Posterior vena cava (tissue), 2 donors: ENCODE measurements at places on chromosomes 2 and 18.

GRCh38 chr2:86068136-86068588 is 37.5 kb downstream of the POLR1A start:
- peak; percentile 38 for DNase-seq

GRCh38 chr18:24491927-24492834 is 31.7 kb downstream of the HRH4 start:
- DNase-seq: no peak

DNA sequence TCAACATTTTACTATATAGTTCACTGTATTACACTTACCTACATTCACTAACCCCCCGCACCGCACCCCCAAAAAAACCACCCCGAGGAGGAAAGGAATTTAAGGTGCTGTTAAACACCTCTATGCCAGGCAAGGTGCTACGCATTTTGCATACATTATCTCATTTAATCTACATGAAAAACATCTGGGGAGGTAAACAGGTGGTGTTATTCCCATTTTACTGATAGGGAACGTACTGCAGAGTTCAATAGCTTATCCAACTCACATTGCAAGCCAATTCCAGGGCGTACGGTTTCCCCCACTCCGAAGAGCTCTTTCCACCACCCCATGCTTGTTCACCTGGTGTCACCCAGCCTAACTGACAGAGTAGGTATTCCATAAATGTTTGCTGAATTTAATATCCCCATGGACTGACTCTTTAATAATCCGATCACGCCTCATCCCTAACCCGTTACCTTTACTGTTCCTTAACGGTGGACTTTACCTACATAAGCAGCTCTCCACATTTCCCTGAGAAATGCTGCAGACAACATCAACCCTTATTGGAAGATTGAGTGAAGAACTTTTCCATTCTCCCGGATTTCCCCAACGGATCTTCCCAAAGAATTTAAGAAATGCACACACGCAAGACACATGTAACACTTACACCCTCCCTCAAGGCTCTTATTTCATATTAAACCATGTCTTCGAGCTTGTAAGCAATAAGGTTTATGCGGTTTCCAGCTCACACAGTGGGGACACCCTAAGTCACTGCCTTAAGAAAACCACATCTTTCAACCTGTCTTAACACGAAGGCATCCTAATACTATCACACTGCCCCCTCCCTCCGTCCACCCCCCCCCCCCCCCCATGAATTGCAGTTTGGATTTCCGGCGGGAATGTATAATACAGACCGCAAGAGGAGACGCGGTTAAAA is 1.2 kb downstream of the RAPH1 start:
- no peak for DNase-seq

GRCh38 chr2:46167924-46168323 is 129.3 kb upstream of the EPAS1 start:
- no peak for DNase-seq

- DNase-seq: no peak
Observed at GRCh38 chr2:204654669-204655068, 109.4 kb downstream of the PARD3B start.

DNA sequence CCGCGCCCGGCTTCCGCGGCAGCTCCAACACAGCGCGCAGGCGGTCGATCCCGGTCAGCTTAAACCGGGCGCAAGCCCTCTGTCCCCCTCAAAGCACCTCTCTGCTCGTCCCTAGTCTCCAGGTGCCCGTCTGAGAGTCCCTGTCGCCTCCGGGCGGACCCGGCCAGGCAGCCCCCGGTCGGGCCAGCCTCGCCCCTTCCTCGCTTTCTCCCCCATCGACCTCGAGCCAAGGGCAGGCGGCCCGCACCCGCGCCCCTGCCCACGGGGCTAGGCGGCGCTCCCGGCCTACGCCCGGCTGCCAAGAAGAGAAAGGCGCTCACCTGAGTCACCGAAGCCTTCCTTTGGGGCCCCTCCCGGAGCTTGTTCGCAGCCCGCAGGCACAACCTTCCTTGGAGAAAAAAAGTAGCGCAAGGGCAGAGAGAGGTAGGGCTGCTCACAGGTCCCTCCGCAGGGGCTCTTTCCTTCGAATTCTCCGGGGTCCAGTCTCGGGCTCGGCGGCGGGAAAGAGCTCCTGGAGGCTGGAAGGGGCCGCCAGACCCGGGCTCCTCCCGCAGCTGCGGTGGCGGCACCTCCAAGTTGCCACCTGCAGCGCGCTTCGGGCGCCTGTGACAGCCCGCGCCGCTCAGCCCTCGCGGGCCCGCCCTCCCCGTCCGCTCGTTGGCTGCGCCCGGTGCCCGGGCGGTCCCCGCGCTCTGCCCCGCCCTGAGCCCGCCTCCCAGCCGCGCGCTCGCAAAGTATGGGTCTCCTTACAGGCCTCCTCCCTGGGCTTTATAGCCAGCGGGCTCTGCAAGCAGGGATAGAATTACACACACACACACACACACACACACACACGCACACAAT is 86.5 kb upstream of the EPB41L3 start:
- DNase-seq: peak; percentile 91

GRCh38 chr2:24893934-24894333 is 26.1 kb downstream of the ADCY3 start:
- no peak for DNase-seq

DNA sequence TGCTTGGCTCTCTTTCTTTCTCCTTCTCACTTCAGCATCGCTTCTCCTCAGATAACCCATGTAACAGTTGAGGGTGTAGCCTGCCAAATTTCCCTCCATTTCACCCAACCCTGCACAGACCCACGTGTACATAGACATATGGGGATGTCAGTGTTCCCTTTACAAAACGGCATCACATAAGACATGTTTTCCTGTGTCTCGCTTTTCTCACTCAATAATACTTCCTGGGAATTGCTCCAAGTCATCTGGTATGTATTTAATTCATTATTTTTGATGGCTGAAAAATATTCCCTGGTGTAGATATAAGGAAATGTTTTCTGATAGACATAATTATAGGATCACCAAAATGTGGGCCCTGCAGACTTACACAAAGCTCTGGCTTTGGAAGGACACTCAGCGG is 176.8 kb downstream of the LOXHD1 start:
- DNase-seq: no peak

DNA sequence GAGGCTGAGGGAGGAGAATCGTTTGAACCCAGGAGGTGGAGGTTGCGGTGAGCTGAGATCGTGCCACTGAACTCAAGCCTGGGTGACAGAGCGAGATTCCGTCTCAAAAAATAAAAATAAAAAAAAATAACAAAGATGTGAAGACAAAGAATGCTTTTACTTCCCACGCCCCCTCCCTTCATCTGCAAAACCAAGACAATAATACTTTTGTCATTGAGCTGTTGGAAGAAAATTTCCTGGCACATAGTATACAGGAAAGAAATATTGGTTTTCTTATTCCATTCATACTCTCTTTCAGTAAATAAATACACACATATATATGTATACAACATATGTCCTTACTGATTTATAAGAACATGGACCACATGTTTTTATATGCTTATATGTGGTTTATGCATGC is 12.2 kb downstream of the GREB1 start:
- no peak for DNase-seq

GRCh38 chr2:20496076-20496872 is 49.4 kb downstream of the RHOB start:
- peak; percentile 86 for DNase-seq

DNA sequence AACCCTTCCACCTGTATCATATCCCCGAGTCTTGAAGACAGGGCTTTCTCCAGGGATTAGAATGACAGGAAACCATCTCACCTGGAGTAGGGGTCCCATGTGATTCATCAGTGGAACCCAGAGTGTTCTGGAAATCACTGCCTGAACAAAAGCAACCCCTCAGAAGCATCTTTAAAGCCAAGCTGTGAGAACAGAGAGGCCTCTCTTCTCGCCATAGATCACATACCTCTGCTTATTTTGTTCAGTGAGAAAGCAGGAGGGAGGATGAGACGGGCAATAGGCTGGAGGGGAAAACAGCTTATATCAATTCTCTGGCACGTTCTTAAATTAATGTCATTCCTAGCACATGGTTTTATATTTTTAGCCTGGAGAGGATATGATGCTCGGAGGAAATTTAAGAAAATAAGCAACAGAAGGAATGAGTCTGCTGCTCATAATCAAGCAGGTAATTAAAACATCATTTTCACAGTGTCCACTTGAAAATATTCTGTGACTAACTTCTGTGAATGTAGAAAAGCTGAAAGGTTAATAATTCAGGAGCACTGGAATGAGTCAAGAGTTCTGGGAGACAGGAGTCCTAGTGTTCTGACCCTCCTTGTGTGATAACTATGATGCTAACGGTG is 213.6 kb upstream of the SP5 start:
- DNase-seq: no peak

GRCh38 chr2:231614559-231615057 is 21.9 kb downstream of the TEX44 start:
- DNase-seq: peak; percentile 86

DNA sequence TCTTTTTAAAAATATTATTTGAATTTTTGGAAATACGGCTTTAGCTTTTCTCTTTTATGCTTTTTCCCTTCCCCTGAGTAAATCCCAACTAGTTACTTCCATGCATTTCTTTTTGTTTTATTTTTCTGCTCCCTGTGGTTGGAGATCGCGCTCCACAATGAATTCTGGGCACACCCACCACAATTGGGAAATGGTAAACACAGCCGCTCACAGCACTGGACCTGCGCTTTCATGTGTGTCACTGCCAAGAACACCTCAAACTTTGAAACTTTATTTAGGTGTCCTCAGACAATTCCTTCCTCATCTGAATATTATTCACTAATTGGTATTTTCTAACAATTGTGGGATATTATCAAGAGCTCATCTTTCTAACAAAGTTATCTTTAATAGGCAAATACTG is 82.8 kb upstream of the TMEM18 start:
- no peak for DNase-seq

- no peak for DNase-seq
Observed at GRCh38 chr2:12504443-12504842, 212.3 kb upstream of the TRIB2 start.

DNA sequence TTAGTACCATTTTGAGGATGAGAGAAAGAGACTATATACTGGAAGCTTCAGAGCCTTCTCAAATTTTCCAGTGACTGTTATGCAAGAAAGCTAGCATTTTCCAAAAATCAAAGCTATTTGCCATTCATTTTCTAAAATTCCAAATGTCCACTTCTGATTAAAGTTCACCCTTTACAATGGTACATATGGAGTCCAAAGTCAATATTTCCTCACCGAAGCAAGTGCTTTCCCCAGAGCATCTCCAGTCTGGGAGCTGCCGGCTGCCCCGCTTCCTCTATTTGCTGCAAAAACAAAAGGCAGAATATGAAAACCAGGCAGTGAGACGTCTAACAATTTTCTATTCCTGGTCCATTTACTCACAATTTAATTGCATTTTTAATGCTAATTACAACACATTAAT is 302.0 kb upstream of the CCDC68 start:
- DNase-seq: no peak

- DNase-seq: no peak
Observed at GRCh38 chr2:48328159-48328809, 201.7 kb upstream of the STON1 start.

DNA sequence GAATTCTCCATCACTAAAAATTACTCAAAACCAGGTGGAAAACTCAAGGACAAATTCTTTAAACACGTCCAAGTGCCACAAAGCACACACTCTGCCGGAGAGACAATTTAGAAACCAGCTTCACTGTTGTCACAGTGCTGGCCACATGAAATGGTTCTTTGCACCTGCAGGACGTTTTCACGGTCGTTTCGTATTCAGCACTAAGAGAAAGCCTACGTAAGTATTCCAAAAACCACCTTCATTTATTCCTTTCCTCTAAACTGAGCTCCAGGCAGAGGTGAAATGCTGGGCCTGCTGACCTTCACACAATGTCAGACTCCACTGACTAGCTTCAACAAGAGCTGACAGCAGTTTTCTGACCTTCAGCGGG is 680 bp downstream of the ATP5F1A start:
- DNase-seq: no peak

DNA sequence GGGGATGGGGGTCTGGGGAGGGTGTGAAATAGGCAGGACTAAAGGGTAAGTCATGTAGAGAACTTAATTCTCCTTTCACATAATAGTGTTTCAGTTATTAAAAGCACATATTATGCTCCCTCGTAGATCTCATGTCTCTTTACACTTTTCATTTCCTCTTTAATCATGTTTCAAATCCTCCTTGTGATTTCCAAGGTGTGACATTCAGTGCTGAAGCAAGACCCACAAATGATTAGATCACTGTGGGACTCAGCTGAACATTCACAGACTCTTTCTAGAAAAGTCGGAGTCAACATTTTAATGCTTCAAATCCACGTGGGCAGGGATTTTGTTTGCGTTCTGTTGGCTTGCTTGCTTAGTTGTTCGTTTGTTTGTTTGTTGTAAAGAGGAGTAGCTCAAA is 34.7 kb upstream of the CALCRL start:
- no peak for DNase-seq

DNA sequence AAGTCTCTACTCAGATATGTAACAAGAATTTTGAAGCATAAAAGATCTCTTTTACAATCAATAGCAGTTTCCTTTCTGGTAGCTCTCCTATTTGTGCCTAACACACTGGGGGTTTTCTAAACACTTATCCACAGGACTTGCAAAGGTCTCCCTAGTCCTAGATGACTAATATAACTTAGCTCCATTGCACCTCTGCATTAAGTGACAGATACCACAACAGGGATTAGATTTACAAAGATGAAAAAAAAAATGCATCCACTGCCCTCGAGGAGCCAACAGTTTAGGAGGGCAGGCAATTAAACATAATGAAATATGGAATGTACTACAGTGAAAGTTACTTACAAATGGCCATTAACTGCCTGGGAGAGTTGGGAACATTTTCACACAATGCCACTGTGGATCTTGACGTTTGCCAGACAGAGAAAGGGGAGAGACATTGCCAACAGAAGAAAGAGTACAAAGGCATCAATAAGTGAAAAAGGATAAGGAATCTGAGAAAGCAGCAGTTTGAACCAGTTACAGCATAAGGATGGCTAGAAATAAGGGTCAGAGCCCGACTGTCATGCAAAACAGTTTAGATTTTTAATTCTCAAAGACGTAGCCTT is 14.3 kb downstream of the PPP3R1 start:
- no peak for DNase-seq

- no peak for DNase-seq
Observed at GRCh38 chr18:47749600-47749973, 180.9 kb downstream of the SMAD2 start.
